ENCODE measurements at places on chromosomes 6 and 20.

DNA sequence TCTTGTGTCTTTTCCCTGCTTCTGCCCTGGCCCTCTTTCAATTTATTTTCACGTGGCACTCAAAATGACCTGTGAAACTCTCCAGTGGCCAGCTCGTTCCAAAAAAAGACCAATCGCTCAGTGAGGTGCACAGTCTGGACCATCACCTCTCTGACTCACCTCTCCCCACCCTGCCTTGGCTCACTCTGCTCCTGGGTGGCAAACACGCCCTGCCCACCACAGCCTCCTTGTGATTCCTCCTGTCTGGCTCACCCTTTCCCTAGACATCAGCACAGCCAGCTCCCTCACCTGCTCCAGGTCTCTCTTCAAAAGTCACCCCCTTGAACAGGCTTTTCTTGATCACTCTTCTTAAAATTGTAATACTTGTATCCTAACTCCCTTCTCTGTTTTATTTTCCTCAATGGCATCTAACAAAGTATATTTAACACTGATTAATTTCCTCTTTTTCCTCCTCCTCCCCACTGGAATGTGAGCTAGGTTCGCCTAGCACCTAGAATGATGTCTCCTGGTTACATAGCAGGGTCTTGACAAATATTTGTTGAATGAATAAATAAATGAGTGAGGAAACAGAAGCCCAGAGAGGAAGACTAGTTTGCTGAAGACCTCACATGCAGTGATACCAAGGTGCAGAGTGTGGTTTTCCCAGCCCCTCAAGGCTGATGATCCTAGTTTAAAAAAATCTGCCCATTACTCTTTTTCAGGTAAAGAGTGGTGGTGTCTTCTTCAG is 109.0 kb downstream of the GJA10 start:
- no peak for DNase-seq

DNA sequence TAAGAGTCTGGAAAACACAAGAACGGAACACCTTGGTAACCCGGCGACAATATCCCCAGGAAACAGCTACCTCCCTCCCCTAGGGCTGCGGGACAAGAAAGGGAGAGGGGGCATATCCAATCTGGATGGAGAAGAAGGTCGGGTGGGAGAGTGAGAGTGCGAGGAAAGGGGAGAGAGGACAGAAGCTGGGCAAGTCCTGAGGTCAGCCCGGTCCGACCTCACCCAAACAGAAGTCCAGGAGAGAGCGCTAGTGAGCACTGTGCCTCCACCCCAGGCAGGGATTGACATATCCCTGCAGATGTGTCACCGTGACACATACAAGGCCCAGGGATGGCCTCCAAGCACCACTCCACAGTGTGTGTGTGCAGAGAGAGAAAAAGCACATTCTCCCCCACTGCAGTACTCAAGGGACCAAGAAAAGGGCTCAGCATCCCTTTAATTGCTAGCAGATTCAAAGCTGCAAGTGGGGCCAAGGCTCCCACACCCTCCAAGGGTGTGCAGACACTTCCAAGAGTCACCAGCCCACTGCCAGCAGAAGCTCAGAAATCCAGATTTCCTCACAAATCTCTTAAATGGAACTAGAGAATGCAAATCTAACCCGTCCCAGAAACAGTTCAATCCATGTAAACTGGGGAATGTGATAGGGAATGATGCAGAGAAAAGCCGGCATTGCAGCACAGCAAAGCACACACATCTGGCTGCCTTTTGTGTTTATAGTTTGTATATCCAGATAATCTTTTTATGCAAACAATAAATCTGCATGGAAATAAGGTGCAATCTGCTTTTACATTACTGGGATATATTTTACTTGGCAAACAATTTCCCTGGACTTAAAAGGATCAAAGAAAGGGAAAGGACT is 3.1 kb downstream of the PXDC1 start:
- DNase-seq = peak; percentile 38

- no peak for DNase-seq
Measured at GRCh38 chr6:72849346-72849745, 227.5 kb downstream of the KCNQ5 start.

- no peak for DNase-seq
Measured at GRCh38 chr6:133630651-133631050, 258.3 kb upstream of the TCF21 start.

DNA sequence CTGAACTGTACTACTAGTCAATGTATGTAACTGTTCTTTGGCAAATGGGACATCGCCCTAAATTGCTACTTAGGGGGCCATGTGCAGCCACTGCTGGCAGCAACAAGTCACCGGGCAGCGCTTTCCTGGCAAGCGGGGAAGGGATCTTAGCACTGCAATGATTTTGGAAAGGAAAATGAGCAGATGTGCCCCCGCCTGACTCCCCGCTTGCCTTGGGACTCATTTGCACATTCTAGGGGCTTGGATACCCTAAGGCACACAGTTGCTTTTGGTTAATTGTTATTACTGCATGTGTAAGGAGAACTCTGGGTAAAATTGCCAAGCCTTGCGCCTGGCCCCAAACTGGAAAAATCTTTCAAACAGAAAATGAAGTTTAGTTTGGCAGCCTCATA is 32.2 kb downstream of the CD83 start:
- no peak for DNase-seq

Data from OCI-LY7 (cell line).